Effector memory CD4-positive, alpha-beta T cell (primary cell): ENCODE measurements at places on chromosomes 5 and 9.

GRCh38 chr9:130948266-130948665 is 9.2 kb upstream of the FIBCD1 start:
- no peak for DNase-seq

DNA sequence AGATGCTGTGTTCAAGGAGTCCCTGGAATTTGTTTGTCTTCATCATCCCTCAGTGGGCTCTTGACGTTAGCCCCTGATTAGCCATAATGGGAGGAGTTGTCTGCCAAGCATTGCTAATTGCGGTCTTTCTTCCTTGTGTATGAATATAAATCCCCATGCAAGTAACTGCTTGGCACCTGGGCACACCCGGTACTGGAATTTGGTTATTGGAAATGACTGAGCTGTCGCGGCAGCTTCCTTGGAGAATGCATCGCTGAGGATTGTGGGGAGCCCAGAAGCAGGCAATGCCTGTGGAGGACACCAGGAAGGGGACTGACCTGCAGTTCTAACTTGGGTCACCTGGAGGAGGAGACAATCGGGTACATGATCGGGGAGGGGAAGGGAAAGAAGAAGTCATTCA is 53.3 kb upstream of the CTSL start:
- no peak for DNase-seq

GRCh38 chr9:77455312-77455927 is 192.7 kb downstream of the GNA14 start:
- no peak for DNase-seq

DNA sequence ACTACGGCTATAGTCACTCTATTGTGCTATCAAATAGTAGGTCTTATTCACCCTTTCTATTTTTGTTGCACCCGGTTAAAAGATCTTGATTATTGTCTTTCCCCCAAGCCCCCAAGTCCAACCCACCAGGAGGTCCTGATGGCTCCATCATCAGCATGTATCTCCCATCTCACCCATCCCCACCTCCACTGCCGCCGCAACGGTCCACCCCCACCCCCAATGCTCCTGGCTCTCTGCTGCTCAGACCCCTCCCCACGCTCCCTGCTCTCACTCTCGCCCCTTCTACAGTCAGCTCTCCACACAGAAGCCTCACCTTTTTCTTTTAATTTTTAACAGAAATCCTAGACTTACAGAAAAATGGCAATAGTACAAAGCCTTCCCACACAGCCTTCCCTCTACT is 51.5 kb upstream of the SH3PXD2B start:
- DNase-seq = no peak

DNA sequence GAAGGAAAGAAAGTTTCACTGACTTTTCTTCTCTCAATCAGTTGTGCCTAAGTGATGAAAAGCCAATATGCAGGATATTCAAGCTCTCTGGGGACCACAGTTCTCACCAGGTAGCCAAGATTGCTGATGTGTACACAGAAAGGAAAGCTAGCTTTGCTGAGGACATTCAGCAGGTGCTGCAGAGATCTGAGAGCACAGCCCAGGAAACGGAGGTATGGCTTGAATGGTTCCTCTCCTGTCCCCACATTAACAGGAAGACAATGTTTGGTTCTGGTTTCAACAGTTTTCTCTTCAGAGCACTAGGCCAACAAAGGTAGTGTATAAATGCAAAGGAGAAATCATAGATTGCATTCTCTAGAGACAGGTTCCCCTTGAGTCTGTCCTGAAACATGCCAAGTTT is 69.6 kb downstream of the PTPDC1 start:
- no peak for DNase-seq

DNA sequence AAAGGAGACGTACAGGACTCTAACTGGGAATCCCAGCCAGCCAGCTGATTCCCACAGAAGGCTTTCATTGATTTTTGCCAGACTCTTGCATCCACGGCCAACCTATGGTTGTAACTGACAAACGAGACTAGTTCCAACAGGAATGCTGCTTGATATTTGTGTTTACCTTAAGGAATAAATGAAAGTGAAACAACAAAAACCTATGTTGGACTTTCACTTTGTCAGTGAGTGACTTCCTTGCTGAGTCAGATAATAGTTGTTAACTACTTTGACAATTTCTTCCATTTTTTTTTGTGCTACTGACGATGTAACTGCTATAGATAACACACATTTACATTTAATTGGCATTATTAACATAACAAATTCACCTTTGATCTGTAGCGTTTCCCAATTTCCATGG is 63.4 kb upstream of the LRRTM2 start:
- no peak for DNase-seq

DNA sequence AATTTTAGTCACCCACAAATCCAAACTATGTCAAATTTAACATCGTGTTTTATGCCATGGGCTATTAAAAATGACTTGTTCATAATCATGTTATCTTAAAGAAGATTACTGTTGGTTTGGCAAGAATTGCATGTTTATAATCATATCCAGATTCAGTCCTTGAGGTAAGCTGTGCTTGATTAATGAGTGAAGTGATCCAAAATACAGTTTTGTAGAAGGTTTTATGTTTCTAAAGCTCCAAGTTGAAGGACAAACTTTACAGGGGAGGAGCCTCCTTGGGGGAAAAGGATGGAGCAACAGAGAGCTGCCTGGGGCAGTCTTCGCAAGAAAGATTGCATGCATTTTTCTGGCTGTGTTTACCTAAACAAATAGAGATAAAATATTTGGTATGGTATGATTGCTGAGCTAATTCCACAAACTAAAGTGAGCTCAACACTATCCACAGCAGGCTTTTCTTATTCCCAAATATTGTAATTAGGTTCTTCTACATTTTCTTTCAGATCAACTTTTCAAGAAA is 189.5 kb upstream of the TYRP1 start:
- no peak for DNase-seq

DNA sequence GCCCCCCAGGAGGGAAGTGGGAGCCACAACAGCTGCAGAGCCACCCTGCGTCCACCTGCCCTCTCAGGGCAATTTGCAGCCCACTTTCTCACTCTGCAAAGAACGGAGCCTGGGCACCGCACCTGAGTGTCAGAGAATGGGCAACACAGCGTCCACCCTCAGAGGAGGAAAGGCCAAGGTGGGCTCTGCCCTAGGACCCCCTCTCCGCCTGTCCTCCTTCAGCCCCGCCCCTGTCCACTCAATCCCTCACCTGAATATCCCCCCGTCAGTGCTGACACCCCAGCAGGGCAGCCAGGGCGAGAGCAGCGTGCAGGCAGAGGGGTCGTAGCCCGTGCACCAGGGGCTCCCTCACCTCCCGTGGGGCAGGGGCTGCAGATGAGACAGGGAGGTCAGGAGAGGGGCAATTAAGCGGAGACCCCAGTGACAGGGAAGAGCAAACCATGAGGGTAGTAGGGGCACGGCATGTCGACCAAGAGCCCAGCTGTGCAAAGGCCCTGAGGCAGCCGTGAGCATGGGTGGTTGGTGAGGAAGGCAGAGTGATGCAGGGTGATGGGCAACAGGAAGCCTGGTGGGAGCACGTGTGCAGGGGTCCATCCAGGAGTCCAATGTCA is 140.3 kb downstream of the OLFM1 start:
- no peak for DNase-seq

- DNase-seq = no peak
These were observed 79.0 kb upstream of the TRIM32 start for GRCh38 chr9:116608064-116608463.

DNA sequence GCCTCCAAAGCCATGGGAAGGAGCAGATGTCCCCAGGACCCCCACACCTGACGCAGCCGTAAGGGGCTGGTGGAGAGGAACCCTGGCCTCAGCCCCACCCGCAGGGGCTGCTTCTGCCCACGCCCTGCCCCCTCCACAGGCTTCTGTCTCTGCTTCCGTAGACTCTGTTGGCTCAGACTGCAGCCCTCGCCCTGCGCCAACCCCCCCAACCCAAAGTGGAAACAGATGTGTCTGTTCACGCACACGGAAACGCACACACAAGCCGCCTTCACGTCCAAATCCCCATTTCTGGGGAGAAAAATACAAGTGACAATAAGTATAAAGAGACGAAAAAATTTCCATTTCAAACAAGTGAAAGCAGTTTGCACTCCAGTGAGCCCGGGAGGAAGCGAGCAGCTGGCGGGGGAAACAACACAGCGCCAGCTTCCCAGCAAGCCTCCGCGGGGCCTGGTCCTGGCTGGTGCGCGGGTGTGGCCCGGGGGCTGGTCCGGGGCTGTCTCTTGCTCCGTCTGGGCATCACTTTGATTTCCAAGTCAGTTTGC is 32.6 kb upstream of the RXRA start:
- no peak for DNase-seq

- peak; percentile 56 for DNase-seq
These were observed 601 bp downstream of the NNT start for GRCh38 chr5:43603344-43604217.

GRCh38 chr9:84835745-84836144 is 166.2 kb downstream of the NTRK2 start:
- DNase-seq = no peak

DNA sequence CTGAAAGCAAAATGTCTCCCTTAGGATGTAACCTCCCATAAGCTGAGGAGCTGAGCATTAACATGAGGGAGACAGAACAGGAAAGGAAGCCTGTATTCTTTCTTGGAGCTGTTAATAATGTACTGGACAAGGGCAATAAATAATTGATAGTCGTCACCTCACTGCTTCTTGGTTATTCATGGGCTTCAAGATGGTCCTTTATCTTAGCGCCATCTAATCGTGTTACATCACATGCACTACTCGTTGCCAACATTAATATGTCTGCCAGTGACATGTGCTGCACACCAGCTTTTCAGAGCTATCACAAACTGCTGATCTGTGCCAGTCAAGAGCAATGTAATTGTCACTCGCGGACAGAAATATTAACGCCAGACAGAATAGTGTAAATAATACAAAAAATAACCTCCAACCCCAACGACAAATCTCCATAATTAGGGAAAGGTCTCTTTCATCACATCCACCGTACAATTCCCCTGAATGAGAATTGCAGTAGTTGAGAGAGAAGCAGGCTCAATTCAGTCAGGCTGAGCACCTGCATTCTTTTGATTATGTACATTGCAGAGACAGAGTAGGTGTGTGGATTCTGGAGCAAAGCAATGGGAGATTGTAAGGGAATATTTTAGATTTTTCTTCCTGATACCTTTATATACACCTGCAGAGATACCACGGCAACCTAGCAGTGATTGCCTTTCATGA is 267.1 kb downstream of the SPATA31D1 start:
- DNase-seq = no peak

DNA sequence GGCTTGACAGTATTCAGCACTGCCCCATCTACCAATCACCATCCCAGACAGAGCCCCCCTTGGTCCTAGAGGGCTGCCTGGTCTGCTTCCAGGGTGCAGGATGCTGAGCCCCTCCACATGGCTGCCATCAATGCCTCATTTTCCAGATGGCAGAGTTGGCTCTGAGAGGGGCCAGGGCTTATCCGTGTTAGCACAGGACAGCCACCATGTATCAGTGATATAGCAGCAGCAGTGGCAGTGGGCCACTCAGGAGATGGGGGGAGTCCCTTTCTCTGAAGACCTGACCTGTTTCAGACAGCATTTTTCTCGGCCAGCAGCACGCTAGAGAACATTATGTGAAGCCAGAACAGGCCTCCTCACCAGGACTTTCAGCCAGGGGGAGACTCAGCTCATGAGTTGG is 1.6 kb upstream of the SMIM32 start:
- no peak for DNase-seq

DNA sequence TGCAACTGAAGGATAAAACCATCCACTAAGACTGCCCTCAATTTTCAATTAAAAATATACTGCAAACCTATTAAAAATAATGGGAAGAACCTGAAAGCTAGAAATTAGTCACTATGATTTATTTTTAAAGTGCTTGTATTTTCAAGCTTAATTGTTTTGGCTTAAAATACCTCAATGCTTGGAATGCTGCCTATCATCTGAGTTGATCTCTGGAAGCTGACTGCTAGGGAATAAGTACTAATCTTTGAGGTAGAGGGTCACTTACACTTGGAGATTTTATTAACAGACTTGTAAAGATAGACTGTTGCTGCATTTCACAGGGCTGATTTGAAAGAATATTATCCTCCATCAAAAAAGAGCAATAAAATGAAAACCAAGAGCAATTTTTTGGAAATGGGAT is 6.2 kb downstream of the PCSK1 start:
- DNase-seq = no peak

DNA sequence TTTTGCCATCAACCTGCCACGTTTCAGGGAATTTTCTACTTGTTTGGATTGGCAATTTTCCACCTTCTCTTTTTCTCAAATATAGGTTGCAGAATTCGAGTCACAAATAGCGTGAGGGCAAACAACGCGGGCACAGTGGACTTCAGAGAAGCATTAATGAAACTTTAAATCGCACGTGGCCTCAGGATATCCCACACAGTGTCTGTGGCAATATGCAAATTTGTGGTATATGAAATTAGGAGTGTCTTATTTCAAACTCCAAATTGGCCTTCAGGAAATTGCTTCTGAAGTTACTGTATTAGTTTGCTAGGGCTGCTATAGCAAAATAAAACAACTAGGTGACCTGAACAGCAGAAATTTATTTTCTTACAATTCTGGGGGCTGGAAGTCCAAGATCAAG is 91.2 kb downstream of the MTRR start:
- no peak for DNase-seq

GRCh38 chr9:119775410-119775809 is 406.2 kb upstream of the BRINP1 start:
- DNase-seq = no peak

GRCh38 chr9:26800322-26800721 is 92.3 kb downstream of the CAAP1 start:
- no peak for DNase-seq

DNA sequence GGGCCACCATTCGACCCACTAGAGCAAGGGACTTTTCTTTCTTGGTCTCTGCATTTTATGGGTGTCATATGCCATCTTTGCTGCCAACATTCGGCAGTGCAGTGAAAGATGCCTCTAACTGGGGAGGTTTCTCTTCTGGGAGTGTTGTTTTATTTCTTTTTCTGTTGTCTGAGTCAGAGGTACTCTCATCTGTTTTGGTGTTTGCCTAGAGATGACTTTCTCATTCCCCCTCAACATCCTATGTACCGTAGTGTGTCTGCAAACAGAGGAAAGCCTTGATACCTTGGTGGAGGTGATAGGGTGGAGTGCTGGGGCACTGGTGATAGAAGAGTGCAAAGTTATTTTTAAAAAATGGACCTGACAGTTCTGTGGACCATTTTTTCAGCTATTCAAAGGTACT is 182.1 kb downstream of the ARHGAP26 start:
- no peak for DNase-seq

GRCh38 chr5:169934990-169935389 is 45.3 kb downstream of the INSYN2B start:
- DNase-seq = no peak

GRCh38 chr9:74856989-74857388 is 30.7 kb downstream of the TRPM6 start:
- DNase-seq = no peak

DNA sequence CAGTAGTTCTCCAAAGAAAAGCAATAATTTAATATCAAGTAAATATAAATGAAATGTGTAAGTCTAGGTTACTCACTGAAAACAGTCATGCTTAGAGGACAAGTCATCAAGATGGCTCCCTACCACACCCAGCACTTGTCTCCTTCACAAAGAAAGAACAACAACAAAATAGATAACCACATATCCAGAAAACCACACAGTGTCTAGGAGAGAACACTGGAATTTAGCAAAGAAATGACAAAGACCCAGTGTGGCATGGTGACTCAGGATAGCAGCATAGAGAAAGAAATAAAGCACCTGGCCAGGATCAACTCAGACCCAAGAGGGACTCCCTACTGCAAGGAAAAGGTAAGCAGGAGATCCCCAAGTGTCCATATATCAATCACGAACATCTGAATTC is 356.2 kb downstream of the TMEM161B start:
- DNase-seq = no peak
